Skeletal muscle cell (primary cell): ENCODE measurements at places on chromosomes 11 and 22.

- DNase-seq: no peak
Measured at GRCh38 chr22:24442352-24442744, 14.9 kb downstream of the ADORA2A start.

DNA sequence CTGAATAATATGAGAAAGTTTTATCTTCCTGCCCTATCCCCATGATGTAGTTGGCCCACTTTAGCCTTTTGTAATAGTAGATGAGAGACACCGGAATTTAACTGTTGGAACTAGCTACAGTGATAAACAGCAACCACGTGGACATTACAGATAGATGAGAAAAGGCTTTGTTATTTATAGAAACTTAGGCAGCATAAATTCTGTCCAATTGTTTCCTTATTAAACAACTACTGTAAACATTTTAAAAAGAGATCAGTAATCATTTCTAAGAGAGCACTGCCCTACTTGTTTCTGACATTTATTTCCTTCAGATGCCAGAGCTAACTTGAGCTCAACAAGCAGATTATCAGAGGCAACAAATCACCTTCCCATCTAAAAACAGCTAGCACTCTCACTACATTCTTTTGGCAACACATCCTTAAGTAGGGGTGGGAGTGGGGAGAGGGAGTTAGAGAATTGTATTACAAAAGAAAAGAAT, 63.1 kb downstream of the SOX6 start:
- no peak for DNase-seq

- DNase-seq: no peak
Measured at GRCh38 chr11:115377882-115378296, 126.3 kb downstream of the CADM1 start.

GRCh38 chr11:77069336-77069968, 2.7 kb downstream of the CAPN5 start:
- DNase-seq: no peak

GRCh38 chr11:120810251-120810650, 213.7 kb upstream of the TBCEL start:
- DNase-seq: no peak

- DNase-seq: no peak
Measured at GRCh38 chr11:117582433-117582832, 214.6 kb downstream of the DSCAML1 start.

DNA sequence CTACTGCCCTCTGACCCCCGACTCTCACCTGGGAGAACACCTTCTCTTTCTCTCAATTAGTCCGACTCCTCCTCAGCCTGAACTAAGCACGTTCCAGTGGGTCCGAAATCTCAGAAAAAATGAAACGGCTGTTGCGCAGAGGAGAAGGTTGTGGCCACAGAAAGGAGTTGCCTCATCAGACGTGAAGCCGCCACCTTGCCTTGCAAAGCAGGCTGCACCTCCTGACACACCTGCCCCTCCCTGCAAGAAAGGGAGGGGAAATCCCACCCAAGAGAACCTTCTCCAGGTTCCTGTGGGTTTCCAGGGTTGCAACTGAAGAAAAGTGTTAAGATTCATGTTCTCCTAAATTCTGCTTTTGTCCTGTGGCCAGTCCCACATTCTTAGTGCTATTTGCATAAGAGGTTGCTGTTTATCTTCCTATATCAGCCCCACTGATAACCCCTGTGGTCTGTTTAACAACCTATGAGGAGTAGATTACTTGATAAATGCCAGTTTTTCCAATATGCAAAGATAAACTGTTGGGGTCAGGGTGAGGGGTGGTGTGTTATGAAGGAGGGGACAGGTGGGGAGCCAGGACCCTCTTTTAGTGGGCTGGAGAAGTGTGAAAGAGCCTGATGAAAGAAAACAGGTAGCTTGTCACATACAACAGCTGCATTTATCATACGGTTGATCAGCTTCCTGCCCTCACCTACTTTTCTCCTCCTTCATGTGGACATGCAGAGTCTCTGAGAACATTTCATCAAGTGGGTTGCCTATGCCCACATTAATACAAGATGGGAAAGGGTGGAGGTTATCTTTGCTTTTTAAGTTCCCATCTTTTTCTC, 18.2 kb downstream of the ZBTB16 start:
- no peak for DNase-seq

DNA sequence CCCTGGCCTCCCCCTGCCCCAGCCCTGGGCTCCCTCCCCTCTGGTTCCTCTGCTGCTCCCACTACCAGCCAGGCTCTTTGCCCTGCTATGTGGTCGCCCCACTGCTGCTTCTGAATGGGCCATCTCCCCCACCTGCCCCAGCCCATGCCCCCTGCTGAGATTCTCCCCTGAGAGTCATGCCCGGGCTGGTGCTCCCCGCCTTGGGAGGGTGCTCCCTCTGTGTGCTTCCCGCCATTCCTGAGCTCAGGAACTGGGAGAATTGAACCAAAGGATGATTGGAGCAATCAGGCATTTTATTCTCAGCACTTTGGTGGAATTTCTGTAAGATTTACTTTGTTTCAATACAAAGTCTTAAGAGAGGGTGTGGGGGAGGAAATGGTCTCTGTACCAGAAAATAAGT, 6.8 kb downstream of the APOBEC3D start:
- DNase-seq: no peak

DNA sequence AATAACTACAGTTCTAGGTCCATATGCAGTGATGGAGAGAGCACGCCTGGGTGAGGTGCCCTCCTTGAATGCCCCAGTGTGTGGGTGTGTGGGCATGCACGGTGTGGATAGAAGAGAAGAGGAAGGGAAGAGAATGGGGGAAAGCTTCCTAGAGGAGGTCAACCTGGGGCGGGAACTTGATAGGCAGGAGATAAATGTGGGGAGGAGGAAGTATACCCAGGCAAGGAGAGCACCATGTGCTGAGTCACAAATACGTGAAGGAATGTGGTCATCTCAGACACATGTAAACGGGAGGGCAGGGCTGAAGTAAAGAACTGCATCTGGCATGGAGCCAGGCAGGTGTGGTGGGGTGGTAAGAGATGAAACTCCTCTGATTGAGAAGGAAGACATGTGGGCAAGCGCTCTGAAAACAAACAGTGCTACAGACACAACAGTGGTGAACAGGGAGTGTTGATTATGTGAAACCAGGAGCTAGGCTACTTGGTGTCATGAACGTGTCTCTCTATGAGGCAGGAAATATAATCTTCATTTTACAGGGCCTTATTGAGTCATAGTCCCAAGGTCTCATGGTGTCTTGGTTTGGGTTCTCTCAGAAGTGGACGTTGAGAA, 61.5 kb upstream of the EED start:
- no peak for DNase-seq

DNA sequence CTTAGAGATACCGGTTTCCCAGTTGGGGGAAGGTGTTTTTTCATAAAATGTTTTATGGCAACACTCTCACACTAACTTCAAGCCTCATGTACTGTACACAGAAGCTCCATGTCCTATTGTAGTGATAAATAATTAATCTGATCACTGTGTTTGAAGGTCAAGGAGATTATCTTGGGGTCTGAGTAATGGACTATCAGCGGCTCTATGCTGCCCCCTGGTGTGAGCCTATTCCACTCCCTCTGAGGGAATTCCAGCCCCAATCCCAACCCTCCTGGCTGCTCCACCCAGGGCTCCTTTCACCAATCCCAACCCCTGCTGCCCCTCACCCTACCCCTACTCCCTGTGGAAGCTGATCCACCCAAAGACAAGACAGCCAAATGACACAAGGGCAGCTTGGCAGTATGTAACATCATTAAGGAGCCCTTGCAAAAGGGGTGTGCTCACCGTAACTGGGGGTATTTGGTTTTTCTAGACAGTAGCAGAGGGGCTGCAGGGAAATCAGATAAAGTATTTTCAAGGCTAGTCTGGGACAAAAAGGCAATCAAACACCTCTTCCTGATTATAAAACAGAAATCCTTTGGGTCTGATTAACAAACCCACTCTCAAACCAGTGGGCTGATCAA, 22.3 kb downstream of the HPS4 start:
- DNase-seq: no peak

DNA sequence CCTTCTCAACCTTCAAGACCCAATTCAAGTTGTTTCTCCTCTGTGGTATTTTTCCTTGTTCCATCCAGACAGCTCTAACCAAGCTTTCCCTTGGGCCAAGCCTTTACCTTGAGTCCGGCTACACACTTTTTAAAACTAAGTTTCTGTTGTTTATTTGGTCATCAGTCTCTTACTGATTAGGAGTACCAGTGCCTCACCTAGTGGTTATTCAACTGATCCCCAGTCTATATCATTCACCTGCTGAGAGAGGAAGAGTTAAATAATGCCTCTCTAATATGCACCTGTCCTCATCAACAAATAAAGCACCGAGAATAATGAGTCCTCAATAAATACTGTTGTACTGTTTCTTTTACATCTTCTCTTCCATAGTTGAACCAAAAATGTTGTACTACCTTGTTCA, 160.8 kb downstream of the MSANTD4 start:
- DNase-seq: no peak

GRCh38 chr11:88704485-88704884, 361.3 kb downstream of the GRM5 start:
- DNase-seq: no peak

- no peak for DNase-seq
Measured at GRCh38 chr11:111379602-111380136, 594 bp upstream of the POU2AF1 start.

- DNase-seq: no peak
Measured at GRCh38 chr11:106088896-106089295, 11.4 kb downstream of the AASDHPPT start.

DNA sequence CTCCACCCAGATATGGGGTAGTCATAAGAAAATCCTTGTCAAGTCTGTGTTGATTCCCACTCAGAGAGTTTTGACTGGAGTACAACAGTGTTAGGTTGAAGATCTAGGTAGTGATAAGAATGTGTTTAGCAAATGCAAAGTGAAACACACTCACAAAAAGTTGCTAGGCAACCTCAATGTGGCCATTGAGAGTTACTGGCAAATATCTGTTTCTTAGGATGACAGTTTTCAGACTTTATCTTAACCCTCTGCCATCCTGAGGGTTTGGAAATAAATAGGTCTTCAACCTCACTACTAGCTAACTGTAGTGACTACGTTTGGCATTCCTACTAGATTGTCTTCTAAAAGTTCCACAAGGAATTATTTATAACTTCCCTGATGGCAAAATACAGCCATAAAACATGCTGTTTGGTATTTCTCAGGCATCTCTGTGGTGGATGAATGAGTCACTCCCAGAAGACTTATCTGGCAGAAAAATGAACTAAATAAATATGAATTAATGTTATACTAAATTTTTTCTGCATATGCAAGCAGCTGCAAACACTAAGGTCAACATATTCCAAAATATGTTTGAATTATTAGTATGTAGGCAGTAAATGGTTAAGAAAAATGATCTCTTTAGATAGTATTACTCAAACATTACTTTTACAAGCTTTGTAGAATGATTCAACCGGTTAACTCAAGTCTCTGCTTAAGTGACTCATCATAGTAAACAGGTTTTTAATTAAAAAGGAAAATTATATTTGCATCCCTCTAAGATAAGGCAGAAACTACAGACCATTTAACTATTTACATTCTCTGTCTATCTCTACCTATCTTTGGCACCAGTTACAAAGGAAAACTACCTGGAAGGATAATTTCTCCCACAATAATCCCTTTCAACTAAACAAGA, 17.1 kb upstream of the SYTL2 start:
- peak; percentile 67 for DNase-seq

- no peak for DNase-seq
Measured at GRCh38 chr11:72443016-72443415, 8.7 kb upstream of the CLPB start.

DNA sequence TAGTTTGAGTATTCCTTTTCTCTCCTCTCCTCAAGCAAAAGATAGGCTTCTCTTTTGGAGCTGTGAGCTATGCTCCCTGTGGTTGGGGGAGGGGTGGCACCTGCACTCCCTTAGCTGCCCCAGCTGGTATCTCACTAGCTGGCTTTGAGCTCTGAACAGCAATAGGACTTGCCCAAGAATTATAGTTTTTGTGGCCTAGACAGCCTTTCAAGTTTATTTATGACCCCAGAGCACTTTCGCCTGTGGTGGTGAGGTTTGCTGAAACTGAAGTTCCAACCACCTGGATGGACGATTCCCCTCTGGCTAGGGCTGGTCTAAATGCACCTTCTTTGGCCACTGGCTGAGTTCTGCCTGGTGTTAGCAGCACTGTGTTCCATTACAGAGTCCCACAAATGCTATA, 37.1 kb upstream of the SLC37A2 start:
- DNase-seq: no peak

DNA sequence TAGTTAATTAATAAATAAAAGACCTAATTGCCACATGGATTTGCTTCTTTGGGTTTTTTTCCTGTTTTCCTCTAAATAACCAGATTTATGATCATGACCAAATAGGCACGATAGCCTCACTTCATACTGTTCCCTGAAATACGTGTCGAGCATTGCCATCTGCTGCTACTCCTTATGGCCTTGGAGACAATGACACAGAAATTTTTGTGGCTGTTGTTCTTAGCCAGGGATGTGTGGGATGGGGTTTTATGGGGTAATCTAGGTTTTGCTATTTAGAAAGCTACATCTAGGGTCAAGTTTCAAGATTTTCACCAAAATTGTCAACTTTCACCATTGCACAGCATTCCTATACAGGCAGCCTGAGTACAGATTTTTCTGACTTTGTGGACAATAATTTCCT, 145.2 kb downstream of the DBX1 start:
- no peak for DNase-seq

GRCh38 chr22:27474112-27474571, 327.4 kb downstream of the MN1 start:
- no peak for DNase-seq

DNA sequence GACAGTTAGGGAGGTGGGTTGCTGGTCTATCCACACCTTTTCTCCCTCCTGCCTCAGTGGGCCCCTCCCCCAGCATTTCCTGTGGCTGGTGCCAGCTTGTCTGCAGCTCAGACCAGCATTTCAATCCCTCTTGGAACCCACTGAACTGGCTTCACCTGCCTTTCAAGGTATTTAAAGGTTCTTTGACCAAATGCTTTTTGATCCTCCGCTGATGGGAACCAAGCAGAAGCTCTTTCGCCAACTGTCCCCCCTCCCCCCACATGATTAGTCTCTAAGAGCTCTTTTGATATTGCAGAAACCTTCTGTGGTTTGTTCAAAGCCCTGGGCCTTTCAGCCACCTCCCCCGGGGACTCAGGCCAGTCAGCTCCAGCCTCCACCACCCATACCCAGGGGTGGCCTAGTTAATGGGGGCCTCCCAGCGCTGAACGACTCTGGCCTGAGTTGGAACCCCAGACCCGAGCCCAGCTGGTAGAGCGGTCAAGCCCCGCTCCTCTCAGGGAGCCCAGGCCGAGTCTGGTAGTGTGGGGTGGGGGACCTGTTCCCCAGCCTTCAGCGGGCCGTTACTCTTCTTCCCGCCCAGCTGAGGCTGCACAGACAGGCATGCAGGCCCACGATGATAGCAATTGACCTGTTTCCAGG, 6.0 kb upstream of the SYT7 start:
- DNase-seq: no peak

GRCh38 chr11:95085117-95085816, 4.4 kb upstream of the ENDOD1 start:
- DNase-seq: no peak
